ENCODE measurements at places on chromosomes 7 and 10.

DNA sequence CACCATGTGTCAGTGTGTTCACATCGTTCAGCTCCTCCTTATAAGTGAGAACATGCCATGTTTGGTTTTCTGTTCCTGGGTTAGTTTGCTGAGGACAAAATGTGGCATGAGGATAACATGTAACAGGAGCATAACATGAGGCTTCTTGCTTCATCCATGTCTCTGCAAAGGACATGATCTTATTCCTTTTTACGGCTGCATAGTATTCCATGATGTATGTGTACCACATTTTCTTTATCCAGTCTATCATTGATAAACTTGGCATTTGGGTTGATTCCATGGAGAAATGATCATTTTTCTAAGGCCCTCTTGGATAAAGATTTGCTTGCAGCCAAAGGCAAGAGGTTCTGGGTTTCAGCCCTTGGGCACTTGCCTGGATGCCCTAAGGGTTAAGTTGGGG lies 128.5 kb upstream of the ZEB1 start:
- DNase-seq, result no peak

GRCh38 chr10:98172073-98172472 lies 37.6 kb downstream of the R3HCC1L start:
- DNase-seq, result peak; percentile 48

GRCh38 chr10:36168777-36169176 lies 526.7 kb upstream of the FZD8 start:
- no peak for DNase-seq

GRCh38 chr10:88253622-88254021 lies 329.5 kb downstream of the RNLS start:
- no peak for DNase-seq

DNA sequence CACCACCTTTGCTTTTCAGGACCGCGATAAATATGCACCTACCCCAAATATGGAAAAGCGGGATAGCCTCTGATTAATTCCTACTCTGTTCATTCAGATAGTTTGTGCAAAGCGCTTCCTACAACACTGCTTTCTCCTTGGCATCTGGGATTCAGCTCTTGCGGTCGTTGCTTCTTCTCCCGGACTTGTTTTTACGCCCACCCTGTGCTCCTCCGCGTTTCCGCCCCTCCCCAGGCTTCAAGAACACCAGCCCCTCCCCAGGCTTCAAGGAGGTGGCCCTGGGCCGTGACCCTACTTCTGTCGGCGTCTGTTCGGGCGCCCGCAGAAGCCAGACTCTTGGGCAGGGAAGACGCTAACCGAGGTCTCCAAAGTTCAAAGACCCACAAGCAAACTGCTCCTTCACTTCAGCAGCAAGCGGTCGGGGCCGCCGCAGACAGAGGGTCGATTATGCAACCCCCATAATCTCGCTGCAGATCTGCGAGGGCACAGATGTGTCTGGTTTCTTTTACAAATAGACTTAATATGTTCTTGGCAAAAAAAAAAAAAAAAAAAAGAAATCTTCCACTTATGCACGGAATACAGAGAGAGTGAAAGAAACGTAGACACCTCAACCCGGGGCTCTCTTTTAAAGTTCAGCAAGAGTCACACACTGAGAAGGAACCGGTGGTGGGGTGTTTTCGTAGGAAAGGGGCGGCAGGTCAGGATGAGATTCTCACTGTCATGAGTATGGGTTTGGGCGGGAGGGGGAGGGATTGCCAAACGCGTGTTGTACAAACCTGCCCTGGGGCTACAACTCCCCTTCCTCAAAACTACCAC lies 1.9 kb downstream of the DLX5 start:
- no peak for DNase-seq

DNA sequence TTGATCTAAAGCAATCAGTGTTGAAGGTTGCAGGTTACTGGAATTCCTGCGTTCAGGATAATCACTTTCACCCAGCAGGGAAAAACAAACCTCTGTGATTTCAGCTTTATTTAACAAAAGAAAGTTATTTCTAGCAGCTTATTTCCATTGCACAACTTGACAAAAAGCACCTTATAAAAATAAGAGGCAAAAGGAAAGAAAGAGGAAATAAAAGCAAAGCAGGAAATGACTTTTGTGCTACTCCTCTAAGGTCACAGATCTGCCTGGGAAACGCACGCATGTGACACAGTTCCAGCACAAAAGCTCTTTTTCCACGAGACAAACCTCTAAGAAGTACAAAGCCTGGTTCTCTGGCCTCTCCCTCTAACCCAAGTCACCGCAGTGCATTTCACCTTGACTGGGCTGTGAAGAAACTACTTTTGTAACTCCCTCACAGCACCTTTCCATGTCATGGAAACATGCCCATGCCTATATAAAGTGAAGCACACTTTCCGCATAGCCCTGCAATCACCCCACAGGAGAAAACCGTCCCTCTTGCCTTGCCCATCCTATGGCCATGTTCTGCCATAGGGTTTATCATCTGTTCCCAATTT lies 870 bp downstream of the ANK3 start:
- DNase-seq, result no peak

GRCh38 chr7:22411977-22412693 lies 55.2 kb upstream of the RAPGEF5 start:
- DNase-seq, result no peak

- no peak for DNase-seq
These were observed 47.0 kb downstream of the THSD7A start for GRCh38 chr7:11784769-11785536.

DNA sequence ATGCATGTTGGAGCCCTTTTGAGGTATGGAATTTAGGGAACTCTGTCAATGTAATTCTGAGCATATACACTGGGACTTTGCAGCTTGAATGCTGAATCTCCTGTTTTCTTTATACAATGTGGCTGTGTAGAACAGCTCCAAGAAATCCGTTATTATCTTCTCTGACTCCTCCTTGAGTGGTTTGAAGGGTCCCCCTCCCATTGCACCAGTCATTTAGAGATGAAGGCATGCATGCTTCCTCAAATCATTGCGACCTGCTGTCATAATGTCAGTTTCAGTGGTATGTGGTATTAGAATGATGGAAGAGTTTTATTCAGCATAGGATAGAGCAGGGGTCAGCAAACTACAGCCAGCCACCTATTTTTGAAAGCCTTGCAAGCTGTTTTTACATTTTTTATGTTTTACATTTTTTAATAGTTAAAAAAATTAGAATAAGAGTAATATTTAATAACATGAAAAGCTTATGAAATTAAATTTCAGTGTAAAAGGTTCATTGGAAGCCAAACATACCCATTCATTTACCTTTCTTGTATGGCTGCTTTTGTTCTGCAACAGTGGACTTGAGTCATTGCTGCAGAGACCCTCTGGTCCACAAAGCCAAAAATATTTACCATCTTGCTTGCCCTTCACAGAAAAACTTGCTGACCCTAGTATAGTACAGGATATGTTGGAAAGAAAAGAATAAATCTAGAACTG lies 8.1 kb downstream of the STK17A start:
- DNase-seq, result no peak

- no peak for DNase-seq
These were observed 135.2 kb downstream of the ADCY1 start for GRCh38 chr7:45709168-45710042.

DNA sequence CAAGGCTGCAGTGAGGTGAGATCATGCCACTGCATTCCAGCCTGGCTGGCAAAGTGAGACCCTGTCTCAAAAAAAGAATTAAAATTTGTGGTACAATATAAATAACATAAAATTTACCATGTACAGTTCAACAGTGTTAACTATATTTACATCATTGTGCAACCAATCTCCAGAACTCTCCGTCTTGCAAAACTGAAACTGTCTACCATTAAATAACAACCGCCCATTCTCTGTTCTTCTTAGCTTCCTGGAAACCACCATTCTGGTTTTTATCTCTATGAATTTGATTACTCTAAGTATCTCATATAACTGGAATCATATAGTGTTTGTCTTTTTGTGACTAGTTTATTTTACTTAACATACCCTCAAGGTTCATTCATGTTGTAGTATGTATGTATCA lies 167.6 kb downstream of the AUTS2 start:
- DNase-seq, result no peak

DNA sequence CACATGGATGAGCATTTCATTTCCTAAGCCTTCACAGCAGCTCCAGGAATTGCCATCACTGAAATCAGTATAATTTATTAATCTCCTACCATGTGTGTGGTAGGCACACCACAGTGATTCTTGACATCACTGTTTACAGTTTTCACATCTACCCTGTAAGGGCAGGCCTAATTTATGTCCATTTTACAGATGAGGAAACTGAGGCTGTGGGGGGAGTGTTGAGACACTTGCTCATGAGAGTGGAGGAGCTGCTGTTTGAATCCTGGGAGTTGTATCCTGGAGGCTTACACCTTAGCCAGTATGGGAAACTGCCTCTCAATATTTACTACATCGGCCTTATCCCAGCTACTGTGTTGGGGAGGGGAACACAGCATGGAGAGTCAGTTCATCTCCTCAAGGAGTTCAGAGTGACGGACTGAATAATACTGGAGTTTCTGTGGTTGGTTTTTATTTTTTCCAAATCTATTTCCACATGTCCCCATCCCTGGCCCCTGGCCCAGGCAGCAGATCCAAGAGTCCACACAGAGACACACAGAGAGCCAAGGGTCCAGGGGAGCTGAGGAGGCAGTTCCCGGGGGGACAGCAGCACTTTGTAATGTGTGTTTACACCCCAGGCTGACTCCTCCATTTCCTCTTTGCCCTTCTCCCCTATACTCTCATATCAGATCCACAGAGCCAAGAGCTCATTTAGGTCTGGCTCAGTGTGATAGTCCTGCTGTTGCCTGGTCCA lies 13.2 kb downstream of the UBTD1 start:
- DNase-seq, result no peak

DNA sequence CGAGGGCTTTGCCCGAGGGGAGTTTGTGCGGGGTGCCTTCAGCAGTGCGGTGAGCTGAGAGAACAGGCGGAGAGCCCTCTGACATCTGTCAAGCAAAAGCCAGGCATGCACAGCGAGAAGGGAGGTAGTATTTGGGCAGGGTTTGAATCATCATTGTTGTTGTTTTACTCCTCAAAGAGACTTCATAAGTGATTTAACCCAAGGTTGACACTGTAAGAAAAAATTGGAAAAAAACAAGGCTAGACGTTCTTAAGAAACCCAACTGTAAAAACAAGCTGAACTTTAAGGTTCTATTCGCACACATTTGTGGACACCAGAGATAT lies 1.3 kb downstream of the ADAM22 start:
- no peak for DNase-seq

- no peak for DNase-seq
These were observed 7.3 kb downstream of the ZCCHC24 start for GRCh38 chr10:79438021-79438698.

- DNase-seq, result no peak
These were observed 604.4 kb upstream of the LRRN3 start for GRCh38 chr7:110486549-110486948.

- peak; percentile 49 for DNase-seq
These were observed 2.2 kb upstream of the ATP6V1F start for GRCh38 chr7:128860158-128861073.

GRCh38 chr10:121509112-121509511 lies 89.1 kb downstream of the FGFR2 start:
- DNase-seq, result no peak

GRCh38 chr10:971150-971542 lies 17.1 kb upstream of the GTPBP4 start:
- DNase-seq, result no peak

GRCh38 chr10:61039868-61040267 lies 95.9 kb upstream of the RHOBTB1 start:
- DNase-seq, result no peak

- no peak for DNase-seq
These were observed 11.5 kb upstream of the GPER1 start for GRCh38 chr7:1076184-1077072.

- peak; percentile 50 for DNase-seq
These were observed 134.1 kb upstream of the GDF10 start for GRCh38 chr10:47165711-47166404.

DNA sequence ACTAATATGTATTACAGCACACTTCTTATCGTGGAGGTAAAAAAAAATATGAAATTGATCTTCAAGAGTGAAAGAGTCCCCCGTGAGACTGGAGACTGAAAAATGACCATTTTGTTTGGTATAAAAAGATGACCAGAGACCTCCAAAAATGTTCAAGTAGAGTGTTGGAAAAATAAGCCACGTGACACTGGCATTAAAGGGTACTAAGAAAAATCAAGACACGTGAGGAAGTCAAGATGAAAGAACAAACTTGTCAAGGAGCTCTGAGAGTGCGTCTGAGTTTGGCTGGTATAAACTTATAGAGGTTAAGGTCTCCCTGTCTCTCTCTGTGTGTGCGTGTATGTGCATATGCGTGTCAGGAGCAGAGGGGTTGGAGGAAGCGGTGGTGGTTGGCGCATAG lies 362.7 kb upstream of the COBL start:
- no peak for DNase-seq

DNA sequence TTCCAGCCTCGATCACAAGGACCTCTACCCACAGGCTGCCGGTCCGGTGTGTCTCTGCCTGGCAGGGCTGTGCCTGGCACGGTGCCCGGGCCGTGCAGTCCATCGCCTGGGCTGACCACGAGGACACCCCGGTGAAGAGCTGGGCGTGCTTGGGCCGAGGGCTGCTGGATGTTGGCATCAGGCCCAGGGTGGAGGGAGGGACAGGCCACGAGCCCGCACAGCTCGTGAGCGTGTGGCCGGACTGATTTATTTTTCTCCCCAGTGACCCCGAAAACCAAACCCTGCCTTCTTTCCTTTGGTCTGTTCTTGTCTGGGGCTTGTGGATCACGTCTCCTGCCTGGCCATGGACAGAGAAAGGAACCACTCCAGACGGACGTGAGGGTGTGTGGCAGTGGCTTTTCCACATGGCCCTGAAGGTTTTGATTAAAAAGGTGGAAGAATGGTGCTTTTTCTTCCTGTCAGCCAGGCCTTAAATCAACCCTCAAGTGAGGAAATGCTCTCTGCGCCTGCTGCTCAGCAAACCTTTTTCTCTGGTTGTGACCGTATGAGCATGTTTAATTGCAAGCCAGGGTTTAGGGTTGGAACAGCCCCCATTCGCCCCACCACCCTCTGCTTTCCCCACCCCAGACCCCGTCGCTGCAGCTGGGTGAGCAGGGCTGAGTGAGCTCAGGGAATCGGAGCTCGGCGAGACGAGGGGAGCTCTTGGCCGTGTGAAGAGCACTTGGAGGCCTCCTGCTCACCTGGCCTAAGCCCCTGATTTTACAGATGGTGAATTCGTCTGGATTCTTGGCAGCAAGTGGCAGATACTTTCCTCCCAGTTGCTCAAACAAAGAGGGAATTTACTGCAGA lies 130.1 kb downstream of the RGS10 start:
- no peak for DNase-seq

- DNase-seq, result no peak
These were observed 4.1 kb downstream of the IMPDH1 start for GRCh38 chr7:128405471-128406313.

- DNase-seq, result no peak
These were observed 20.3 kb downstream of the ZCCHC24 start for GRCh38 chr10:79425074-79425532.

- no peak for DNase-seq
These were observed 287.4 kb upstream of the SEMA3D start for GRCh38 chr7:85474234-85474633.
